ENCODE measurements at places on chromosomes 13 and 19.

DNA sequence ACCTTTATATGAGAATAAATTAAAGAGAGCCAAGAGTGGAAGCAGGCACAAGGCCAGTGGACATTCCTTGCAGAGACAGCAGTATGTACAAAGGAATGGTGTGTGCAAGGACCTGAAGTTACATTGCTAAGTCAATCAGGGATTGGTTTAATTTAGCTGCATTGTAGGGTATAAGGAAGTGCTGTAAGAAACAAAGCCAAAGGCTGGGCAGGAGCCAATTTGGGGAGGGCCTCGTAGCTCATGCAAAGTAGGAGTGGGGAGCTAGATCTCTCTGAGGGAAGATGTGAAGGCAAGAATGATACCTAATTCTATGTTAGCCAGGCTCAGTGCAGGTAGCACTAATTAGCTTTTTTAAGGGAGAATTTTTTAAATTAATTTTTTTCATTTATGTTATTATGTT is 76.7 kb downstream of the SLAIN1 start:
- DNase-seq: no peak

- no peak for DNase-seq
These were observed 16.7 kb downstream of the ZNF556 start for GRCh38 chr19:2883686-2884439.

DNA sequence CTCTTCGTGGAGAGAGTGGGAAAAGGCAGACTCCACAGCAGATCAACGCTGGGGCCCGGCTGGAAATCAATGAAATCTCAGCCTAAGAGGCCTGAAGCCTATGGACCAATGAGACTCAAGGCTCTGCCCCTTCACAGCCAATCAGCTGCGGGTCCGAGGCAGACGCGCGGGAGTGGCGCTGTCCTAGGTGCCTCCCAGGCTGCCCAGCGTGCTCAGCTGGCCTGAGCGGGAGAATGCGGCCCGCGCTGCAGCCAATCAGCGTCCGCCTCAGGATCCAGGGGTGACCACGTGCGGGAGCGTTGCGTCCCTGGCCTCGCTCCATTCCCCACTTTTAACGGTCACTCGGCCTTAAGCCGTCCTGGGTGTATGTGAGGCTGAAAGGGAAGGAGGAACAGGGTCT is at the start of gene ZBTB32:
Gene ZBTB32, plus strand, starts transcription at position 341 of the 400 bp plus-strand sequence. CDS start 10,069 bp downstream, outside the sequence.
- DNase-seq: no peak

- peak; percentile 40 for DNase-seq
These were observed 5.0 kb upstream of the MTIF3 start for GRCh38 chr13:27455331-27455855.

DNA sequence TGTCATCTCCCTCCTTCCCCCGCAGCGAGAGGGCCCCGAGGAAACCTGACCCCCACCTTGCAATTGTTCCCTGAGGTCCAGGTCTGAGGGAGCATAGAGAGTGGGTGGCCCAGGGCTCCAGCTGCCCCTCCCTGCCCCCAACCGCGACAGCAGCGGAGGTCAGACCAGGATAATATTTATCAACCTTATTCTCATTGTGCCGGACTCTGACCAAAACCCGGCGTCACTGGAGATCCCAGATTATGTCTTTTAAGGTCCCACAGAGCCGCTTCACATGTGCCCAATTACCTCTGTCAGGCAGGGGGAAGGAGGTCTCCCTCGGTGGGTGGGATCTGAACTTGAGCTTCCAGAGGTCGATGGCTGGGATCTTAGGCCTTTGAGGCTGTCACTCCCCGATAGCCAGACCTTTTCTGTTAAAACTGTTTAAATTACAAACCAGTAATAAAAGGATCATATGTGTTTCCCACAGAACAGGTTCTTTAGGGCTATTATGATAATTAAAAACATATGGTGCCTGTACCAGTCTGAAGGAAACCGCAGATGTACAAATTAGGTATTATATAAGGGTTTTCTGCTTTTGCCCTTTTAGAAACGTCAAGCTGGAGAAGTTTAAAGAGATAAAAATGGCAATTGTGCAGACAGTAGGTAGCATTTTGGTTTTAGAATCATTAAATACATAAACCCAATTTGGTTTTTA is 195.5 kb downstream of the ZNF536 start:
- DNase-seq: no peak

DNA sequence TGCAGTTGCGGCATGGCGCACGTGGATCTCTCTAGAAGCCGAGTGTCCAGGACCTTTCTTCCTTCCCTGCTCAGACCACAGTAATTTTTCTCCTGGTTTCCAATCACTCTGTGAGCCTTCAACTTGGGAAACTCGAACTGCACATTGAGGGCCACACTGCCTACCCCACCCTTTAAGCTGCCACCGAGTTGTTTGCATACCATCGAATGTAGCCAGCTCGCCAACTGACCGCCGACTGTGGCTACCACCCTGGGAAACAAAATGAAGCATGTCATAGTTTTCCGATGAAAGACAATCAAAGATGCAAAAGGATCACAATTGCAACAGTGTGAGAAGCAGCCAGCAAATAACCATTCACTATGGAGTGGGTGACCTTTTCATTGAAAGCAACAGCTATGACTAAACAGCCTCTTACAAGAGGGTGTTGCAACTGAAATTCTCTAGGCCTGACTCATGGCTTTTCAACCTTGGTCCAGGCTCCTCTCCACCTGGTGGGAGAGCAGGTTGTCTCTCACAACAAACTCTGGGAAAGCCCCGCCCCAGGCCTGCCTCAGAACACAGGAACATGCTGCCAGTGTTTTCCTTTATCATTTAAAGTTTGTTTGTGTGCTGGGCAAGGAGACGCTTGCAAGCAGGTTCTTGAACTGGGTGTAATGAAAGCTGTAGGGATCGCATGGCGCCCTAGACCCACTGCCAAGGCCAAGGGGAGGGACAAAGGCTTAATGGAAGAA is 141.7 kb upstream of the SERP2 start:
- DNase-seq: no peak

DNA sequence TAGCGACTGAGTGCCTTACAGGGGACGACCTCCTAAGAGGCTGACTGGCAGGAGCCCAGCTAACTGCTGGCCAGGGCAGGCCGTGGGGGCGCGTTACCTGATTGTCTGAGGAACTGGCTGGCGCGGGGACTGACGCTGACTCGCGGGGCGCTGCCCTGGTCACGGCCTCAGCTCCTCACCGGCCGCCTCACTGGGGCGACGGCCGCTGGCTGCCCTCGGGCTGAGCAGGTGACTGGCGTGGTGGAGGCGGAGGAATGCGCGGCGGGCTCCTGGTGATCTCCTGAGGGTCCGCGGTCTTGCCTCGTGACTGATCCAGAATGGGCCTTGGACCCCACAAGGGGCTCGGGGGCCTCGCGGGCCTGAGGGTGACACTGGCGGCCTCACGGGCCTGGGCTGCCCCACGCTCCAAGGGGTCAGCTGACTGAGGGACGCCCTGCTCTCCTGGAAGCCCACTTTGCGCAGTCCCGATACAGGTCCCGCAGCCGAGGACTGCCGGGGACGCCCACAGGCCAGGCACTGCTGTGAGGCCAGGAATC is 39.3 kb downstream of the SIGLEC7 start:
- no peak for DNase-seq

GRCh38 chr19:57327993-57328392 is 7.7 kb downstream of the ZNF543 start:
- DNase-seq: no peak

DNA sequence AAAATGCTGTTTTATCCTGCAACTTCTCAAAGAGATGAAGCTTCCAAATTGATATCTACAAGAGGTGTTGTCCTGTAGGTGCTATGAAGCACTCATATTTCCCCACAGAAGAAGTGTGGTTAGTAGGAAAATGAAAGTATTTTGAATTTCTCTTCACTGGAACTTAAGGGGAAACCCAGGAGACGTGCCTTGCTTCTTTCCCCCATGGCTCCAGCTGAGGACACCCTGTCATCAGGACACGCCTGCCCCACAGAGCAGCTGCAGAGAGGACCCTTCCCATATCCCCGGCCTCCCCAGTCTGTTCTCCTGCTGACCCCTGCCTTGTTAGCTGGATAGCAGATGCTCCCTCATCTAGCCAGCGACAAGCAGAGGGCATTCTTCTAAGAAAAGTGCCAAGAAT is 371.3 kb downstream of the COG6 start:
- DNase-seq: peak; percentile 31

GRCh38 chr13:97809576-97809975 is 143.9 kb upstream of the IPO5 start:
- no peak for DNase-seq

DNA sequence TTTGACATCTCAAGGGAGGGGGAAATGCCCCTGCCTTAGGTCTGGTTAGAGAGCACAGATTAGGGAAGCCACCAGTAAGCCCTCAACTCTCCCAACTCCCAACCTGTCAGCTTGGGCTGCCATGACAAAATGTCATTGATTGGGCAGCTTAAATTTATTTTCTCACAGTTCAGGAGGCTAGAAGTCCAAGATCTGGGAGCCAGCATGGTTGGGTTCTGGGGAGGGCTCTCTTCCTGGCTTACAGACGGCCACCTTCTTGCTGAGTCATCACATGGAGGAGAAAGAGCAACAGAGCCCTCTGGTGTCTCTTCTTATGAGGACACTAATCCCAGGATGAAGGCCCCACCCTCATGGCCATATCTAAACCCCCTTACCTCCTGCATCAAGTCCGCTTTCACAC is 24.2 kb downstream of the C19orf12 start:
- DNase-seq: peak; percentile 53

DNA sequence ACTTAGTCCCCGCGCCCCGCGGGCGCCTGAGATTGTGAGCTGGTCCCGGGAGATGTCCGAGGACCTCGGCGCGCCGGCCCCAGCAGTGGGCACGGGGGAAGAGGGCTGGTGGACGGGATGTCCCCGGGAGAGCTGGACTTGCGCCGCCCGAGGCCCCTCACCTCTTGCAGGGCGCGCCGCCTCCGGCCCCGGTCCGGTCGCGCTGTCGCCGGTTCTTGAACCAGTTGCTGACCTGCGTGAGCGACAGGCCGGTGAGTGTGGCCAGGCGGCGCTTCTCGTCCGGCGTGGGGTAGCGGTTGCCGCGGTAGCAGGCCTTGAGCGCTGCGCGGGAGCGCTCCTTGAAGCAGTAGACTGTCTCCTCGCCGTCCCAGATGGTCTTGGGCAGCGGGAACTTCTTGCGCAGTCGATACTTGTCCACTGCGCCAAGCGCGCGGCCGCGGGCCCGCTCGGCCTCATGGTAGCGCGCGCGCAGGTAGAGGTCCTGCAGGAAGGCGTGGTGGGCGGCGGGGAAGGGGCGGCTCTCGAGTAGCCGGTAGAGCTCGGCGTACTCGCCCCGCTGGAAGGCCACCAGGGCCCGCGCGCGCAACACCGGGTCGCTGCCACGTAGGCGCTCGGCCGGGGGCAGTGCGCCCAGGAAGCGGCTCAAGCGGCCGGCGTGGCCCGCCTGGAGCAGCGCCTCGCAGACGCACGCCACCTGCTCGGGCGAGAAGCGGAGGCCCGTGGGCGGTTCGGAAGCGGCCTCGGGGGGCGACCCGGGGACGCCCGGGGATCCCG is 984 bp downstream of the SIX5 start:
- DNase-seq: peak; percentile 44

DNA sequence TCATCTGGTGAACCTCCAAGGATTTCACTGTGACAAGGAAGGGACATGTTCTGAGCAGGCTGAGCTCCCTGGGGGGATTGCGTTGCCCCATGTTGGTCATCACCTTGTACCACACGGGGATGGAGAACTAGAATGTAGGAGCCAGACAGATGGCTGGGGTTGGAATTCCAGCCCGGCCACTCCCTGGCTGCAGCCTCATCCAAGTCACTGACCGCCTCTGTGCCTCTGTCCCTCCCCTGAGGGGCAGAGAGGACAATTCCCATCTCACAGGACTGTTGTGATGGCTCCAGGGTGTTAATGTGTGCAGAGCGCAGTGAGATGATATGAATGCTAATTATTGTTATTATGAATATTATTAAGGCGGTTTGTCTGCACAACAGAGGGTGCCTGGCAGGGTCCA is 24.1 kb downstream of the ADGRL1 start:
- no peak for DNase-seq

DNA sequence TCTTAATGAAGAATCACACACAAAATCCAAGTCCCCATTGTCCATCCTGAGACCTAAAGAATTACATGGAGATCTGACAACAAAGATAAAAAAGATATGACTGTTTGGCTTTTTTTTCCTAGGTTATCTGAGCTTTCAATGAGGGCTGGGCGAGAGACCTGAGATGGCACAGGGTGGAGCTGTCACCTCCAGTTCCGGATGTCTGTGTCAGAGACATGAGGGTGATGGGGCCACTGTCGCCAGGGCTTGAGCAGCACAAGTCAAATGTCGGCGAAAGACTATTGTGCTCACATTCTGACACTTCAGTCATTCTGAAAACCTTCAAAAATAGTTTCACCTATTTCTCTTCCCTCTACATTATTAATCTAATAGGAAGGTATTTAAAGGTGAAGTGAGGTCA is 65.7 kb downstream of the SLC7A1 start:
- no peak for DNase-seq

Data from MM.1S (cell line).